ENCODE measurements at places on chromosomes 3 and 15.
A peak's percentile ranks its signal among the peaks of the same experiment; 100 is the strongest.

DNA sequence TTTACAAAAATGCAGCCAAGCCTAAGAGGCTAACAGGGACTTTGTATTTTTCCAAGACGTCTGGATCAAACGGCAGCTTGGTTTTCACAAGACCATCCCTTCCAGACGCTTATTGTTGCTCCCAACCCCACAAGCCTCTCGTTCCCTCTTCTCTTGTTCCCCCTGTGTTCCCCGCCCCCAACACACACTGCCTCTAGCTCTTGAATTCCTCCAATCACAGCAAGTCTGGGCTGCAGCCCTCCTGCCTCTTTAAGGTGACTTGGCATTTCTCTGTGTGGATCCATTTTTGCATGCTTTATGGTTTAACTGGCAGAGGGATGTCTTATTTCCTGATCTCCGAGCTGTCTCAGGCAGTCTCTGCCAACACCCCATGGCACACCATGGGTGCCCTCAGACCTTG is 182.2 kb downstream of the ABHD5 start:
- no peak for DNase-seq

DNA sequence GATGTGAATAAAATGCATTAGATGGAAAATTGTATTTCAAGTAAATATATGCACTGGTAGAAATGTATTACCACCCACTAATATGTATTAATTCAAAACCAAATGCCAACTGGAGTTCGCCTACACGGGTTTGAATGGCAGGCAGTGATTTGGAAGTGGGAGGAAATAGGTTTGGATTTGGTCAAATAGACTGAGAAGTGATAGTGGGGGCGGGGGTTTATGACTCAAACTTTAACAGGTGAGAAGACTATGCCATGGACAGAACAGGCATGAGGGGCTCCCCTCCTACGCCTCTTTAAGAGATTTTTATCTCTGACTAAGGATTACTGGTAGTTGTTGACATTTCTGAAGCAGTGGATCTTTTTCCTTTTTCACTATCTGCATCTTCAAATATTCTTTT is 677.8 kb downstream of the NTRK3 start:
- no peak for DNase-seq

GRCh38 chr3:100205171-100205570 is 55.6 kb upstream of the TBC1D23 start:
- DNase-seq, result no peak

GRCh38 chr15:75182187-75183131 is 19.2 kb upstream of the C15orf39 start:
- no peak for DNase-seq

GRCh38 chr15:61198722-61199121 is 30.4 kb downstream of the RORA start:
- DNase-seq, result no peak

DNA sequence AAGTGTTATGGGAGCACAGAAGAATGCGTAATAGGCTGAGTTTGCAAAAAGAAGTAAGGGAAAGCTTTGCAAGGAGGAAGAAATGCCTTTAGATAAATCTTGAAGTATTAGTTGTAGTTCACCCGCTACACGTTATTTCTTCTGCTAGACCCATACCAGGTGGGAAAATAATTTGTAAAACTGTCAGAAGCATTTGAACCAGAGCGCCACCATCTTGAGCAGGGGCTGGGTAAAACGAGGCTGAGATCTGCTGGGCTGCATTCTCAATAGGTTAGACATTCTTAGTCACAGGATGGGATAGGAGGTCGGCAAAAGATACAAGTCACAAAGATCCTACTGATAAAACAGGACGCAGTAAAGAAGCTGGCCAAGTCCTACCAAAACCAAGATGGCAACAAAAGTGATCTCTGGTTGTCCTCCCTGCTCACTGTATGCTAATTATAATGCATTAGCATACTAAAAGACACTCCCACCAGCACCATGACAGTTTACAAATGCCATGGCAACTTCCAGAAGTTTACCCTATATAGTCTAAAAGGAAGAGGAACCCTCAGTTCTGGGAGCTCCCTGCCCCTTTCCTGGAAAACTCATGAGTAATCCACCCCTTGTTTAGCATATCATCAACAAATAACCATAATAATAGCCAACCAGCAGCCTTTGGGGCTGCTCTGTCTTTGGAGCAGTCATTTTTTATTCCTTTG is 50.0 kb upstream of the ZNF280D start:
- no peak for DNase-seq

- no peak for DNase-seq
Measured at GRCh38 chr3:19270481-19270880, 122.2 kb downstream of the KCNH8 start.

DNA sequence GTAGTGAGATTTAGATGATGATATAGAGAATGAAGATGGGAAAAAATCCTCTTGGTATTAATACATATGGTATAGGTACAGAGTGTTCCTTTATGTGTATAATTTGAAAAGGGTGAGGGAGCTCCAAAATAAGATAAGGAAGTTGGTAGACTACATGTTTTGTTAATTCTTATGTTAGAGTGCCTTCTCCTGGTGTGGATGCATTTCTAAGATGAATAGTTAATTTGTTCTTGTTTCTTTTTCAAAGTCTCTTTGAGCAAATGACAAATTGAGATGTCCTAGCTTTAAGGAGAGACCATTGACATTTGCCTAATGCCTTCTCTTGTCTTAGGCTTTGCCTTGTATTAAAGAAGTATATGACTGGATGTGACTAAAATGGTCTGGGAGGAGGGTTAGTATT is 34.1 kb downstream of the AKAP13 start:
- DNase-seq, result peak; percentile 47

DNA sequence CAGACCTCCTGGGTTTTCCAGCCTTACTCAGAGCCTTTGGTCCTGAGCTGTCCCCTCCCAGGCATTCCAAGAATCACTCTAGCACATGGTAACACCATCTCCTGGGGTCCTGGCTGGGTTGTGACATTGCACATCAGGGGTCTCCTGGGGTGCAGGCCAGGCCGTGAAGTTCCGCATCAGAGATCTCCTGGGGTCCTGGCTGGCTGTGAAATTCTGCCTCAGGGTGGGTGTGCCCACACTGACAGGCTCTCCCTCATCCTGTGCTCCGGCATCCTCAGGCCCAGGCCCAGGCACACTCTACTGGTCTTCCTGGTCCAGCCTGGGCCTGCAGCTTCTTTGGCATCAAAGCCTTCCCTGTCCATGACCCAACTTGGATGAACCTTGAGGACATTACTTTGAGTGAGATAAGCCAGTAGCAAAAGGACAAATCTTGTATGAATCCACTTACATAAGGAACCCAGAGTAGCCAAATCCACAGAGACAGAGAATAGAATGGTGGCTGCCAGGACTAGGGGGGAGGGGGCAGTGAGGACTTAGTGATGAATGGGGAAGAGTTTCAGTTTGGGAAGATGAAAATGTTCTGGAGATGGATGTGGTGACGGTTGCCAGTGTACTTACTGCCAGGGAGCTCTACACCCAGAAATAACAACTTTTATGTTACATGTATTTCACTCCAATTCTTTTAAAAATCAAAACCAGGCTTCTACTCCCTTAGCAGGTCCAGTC is 49.1 kb upstream of the KLF13 start:
- no peak for DNase-seq

Data from suppressor macrophage treated with lipopolysaccharide for 4 hours (primary cell).